Activated T-helper 1 cell treated with Interleukin-2 at 50 U/mL for 16 hours (primary cell): ENCODE measurements at places on chromosomes 6 and 20.

GRCh38 chr6:39634646-39635341 lies 90.4 kb downstream of the KIF6 start:
- DNase-seq: no peak

DNA sequence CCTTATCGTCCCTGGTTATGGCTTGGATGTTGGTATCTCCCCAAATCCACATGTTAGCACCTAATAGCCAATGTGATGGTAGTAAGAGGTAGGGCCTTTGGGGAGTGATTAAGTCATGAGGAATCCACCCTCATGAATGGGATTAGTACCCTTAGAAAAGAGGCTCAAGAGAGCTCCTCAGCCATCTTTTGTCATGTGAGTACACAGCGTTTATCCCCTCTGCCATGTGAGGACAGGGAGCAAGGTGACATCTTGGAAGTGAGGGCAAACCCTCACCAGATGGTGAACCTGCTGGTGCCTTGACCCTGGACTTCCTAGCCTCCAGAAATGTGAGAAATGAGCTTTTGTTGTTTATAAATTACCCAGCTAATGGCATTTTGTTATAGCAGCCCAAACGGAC lies 16.1 kb upstream of the SIRPB2 start:
- DNase-seq: no peak

DNA sequence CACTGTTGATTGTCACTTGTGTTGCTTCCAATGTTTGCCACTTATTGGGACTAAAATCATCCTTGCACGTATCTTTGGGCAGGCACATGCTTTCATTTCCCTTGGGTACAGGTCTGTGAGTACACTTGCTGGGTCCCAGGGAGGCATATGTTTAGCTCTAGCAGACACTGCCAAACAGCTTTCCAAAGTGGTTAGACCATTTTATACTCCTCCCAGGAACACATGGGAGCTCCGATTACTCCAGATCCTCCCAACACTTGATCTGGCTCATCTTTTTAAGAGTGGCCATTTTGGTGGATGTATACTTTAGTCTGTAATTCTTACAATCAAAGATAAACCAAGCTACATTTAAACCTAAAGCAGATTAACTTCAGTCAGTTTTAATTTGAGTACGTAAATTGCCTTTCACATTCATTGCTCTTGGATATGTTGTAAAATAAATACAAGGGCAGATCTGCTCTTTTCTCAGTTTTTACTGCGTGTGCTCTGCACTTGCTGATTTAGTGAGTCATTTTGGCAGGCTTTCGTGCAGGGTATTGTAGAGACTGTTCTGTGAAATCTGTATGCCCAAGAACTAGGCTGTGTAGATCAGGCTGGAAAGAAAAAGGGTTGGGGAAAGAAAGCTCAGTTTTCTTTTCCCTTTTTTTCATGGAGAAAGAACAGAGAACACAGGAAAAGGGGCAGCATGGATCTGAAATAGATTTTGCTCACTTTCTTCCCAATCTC lies 19.5 kb downstream of the SLC22A1 start:
- no peak for DNase-seq

- DNase-seq: no peak
Measured at GRCh38 chr20:3794701-3795420, 1.2 kb upstream of the CDC25B start.

- no peak for DNase-seq
Measured at GRCh38 chr20:63572788-63573646, 1.0 kb downstream of the HELZ2 start.

GRCh38 chr20:32252189-32252588 lies 25.3 kb upstream of the KIF3B start:
- DNase-seq: no peak

GRCh38 chr20:58237318-58238132 lies 9.1 kb upstream of the ANKRD60 start:
- no peak for DNase-seq

- DNase-seq: no peak
Measured at GRCh38 chr6:18501663-18502013, 114.5 kb downstream of the RNF144B start.

- DNase-seq: no peak
Measured at GRCh38 chr6:71190809-71191208, 97.8 kb upstream of the OGFRL1 start.

- DNase-seq: no peak
Measured at GRCh38 chr6:79040083-79040482, 38.0 kb downstream of the PHIP start.

DNA sequence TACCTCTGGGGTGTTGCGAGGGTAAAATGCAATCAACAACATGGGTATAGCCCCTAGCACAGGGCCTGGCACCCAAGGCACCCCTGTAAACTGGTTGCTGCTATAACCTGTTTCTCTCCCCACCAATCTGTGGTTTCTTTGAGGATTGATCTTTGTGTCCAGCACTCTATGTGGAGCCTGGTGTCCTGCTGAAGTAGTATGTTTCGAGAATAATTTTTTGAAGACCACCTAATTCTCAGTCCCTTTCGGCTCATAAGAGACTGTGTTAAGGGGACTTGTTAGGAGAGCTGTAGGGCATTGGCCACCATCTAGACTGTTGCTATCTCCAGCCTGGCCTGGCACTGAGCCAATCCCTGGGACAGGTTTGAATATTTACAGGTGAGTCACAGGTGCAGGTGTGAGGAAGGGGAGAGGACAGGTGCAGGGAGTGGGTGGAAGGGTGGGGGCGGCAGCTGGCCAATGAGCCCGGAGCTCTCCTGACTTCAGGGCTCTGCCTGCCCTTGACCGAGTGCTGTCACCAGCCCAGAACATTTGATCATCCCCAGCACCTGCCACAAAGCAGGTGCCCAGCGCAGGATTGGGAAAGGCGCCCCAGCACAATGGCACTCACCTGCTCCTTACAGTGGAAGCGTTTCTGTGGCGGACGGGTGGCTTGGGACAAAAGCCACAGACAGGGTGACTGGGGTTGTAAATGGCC lies 8.1 kb upstream of the C20orf144 start:
- DNase-seq: no peak

- no peak for DNase-seq
Measured at GRCh38 chr20:6140947-6141346, 18.1 kb upstream of the FERMT1 start.

- no peak for DNase-seq
Measured at GRCh38 chr6:95629551-95629950, 52.2 kb downstream of the MANEA start.
